Stimulated activated CD4-positive, alpha-beta T cell treated with anti-CD3 and anti-CD28 coated beads, Interleukin-15, amount 100 ng/mL, for 1 hour (primary cell): ENCODE measurements at places on chromosomes 16 and 17.

DNA sequence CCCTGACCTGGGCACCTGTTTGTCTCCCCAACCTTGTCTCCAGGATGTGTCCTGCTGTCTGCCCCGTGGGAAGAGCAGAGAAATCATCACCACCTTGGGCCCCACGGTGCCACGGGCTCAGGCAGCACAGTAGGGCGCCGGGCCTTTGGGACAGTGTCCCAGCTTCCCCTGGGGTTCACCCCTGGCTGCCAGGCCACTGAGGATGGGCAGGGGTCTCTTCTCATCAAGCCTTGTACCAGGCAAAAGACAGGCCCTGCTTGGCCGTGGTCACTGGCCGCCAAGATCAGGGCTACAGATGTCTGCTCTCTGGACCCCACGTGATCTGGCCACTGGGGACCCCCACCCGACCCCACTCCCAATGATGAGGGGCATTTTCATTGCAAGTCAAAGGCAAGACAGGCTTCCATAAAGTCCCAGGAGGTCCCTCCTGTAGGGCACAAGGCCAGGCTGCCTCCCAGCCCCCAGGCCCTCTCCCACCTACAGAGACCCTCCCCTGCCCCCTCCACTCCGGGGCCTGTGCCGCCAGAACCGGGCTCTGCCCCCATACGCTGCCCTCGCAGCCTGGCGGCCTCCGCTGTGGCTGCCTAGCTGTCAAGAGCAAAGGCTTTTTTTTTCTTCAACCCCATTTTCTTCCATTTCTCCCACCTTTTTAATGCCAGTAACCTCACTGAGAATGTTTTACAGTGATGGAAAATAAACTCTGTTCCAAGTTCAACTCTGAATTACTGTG is 14.5 kb downstream of the DNAAF8 start:
- DNase-seq = no peak

DNA sequence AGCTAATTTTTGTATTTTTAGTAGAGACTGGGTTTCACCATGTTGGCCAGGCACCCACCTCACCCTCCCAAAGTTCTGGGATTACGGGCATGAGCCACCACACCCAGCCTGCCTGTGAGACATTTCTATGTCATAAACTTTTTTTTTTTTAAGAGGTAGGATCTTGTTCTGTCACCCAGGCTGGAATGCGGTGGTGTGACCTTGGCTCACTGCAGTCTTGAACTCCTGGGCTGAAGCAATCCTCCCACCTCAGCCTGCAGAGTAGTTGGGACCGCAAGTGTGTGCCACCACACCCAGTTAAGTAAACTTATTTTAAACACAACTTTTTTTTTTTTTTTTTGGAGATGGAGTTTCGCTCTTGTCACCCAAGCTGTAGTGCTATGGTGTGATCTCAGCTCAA is 47.2 kb downstream of the SCNN1G start:
- DNase-seq = no peak

DNA sequence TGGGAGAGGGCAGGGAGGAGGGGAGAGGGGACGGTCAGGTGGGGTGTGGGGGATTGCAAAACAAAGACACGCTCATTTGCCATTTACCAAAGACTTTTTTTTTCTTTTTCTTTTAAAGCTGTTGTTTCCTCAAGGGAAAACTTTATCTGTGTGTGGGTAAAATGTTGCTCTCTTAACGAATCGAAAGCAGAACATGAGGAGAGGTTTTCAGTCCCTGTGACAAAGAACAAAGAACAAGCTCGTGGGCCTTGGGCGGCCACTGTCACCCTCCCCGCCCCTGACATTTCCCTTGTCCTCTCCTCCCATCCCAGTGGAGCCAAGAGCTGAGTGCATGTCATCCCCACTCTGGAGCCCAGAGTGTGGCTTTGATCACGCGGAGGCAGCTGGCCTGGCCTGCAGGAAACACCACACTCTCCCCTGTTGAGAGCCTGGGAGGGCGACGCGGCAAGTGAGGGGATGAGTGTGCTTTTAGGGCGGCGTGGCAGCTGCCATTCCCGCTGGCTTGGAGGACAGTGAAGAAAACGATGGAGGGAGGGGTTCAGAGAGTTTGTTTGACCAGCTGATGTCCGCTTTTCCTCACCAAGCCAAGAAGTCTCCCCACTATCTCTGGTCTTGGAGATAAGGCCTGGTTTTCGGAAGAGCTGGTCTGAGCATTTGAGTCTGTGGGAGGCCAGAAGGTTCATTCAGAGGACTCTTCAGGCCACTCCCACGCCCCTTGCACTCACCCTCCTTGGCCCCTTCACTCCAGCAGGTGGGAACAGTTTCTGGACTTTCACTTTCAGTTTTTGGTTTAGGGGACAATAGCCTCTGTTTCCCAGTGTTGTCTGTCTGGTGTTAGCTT is 11.4 kb downstream of the CCR7 start:
- DNase-seq = no peak

DNA sequence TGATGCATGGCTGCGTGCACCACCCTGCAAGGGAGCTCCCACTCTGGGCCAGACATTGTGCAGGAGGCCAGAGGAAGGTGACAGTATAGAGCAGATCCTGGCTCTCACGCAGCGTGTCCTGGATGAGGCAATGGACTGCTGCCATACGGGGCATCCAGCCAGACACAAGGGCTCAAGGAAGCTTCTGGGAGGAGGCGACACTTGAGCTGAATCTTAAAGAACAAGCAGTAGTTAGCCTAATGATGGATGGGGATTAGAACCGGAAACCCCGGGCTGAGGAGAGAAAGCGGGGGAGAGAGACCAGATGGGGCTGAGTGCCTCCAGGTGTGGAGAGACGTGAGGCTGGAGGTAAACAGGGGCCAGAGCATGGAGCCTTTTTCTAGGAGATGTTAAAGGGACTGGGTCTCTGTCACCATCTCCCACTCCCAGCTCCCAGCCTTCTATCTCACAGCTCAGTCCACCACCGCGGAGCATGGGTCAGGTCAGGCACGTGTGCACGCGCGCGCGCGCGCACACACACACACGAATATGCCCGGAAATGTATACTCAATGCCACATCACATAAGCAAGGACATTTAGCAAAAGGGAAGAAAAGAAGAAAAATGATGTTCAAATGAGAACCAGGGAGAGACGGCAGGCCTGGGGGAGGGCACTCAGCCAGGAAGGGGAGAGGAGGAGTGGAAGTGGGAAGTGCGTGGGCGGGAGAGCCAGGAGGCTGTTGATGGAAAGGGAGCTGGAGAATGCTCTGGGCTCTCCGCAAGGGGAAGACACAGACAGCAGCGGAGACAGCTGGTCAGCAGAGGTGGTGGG is 46.3 kb downstream of the CCDC42 start:
- DNase-seq = no peak

DNA sequence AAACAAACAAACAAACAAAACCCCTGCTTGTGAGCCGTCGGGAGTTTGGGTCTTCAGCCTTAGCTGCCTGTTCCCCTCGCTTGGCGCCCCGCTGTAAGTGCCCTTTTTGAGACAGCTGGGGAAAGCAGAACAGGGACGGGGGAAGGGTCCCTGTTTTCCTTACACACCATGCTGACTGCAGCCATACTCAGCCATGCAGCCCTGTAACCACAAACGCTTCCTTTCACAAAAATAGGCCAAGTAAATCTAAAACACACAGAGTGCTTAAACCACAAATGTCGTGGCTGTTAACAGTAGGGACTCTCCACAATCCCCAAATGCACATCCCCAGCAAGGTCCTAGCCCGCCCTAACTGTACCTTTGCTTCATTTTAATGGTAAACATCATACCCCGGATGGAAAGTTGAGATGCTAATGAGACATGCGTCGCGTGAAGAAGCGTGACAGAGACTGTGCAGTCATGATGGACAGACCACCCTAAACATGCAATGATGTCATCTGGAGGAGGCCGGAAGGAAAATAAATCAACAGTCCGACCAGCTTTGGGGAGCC is 129.9 kb downstream of the MGAT5B start:
- DNase-seq = peak; percentile 22

DNA sequence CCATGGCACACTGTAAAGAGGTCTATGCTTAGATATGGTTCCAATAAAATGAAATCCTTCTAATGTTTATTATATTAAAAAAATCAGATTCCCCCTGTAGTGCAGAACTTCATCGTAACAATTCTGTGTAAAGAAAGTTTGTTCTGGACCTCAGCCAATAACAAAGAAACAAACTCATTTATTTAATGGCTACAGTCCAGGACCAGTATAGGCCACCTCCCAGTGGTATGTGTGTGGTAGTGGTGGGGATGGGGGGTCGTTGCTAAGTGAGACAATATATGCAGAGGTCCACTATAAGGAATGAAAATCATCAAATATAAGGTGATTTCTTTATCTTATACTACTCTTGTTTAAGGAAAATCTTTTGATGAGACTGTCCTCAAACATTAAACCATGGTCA is 136.4 kb downstream of the CDK5R1 start:
- DNase-seq = no peak

- no peak for DNase-seq
Measured at GRCh38 chr16:10598157-10598556, 17.8 kb upstream of the EMP2 start.

DNA sequence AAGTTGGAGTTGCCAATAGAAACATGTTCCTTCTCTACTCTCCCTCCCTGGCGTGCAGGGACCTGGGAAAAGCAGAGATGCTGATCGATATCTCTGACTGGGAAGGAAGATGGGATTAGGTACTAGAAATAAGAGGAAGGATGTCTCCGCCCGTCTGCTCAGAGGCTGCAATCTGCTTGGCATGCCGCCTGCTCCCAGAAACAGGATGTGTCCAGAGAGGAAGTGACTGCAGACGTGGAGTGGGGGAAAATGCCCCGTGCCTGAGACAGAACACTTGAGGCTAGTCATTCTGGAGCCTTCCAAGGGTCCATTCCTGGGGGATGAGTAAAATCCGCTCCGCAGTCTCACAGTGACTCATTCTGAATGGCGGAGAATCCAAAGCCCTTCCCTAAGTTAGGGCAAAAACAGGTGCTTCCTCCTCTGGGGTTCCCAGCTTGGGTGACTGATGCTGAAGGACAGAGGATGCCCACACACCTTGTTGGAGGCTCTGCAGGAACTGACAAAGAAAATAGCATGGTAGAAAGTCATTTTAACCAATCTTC is 45.0 kb upstream of the SMURF2 start:
- no peak for DNase-seq

DNA sequence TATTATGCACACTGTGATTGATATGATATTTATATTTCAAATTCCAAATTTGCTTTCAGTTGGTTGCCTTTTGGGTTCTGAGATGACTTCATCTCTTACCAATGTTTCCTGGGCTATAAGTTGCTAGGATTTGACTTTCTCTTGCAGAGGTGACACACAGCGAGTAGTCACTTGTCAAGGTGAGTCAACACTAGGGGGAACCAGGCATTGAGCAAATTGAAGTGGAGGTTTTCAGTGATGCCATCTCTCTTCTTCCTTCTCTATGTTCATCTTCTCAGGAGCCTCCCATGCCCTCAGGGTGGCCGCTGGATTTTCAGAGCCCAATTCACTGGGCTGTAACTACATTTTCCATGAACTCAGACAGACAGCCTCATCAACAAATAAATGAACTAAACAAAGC is 6.0 kb upstream of the CPD start:
- DNase-seq = no peak

- no peak for DNase-seq
Measured at GRCh38 chr16:82954224-82954929, 327.6 kb downstream of the CDH13 start.

GRCh38 chr16:4365014-4365406 is 6.6 kb upstream of the VASN start:
- no peak for DNase-seq

DNA sequence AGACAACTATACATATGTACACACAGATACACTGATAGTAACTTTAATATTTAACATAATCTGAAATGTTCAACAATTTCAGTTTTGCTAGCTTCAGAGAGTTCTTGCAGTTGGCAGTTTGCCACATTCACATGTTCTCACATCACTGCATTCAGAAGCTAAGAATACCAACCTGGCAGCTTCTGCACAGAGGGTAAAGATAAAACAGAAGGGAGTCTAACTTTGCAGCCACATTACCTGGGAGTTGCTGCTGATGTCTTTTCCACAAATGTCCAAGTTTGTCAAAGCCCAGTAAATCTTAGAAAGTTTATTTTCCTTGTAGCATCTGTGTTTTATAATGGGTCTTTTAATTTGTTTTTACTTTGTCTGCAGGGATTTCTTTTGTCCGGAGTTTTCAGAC is 332.0 kb downstream of the BCAS3 start:
- no peak for DNase-seq

GRCh38 chr16:21283521-21284289 is 5.6 kb upstream of the CRYM start:
- DNase-seq = no peak

DNA sequence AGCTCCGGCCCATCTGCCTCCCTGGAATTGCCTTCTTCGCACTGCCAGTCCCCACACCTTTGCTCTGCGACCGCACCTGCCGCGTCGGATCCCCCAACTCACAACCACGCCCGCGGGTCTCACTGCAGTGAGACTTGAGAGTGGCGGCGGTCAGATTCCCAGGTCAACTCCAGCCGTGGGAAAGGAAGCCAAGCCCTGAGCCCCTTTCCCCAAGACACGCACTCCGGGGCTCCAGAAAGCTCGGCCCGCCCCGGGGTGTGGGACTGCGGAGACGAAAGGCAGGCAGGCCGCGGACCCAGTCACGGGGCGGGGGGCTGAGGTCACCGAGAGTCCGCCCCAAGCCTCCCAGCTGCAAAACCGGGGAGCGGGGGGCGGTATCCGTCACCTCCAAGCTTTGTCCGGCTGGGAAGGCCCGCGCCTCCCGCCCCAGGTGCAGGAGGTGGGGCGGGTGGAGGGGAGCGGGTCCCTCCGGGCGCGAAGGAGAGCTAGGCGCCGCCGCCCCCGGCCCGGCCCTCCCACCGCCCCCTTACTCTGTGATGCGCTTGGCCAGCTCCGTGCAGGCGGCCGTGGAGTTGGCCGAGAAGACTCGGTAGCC is 615 bp downstream of the PRPSAP1 start:
- no peak for DNase-seq

- DNase-seq = no peak
Measured at GRCh38 chr16:48607056-48607825, 2.7 kb downstream of the N4BP1 start.

GRCh38 chr16:50093607-50094539 is 28.1 kb downstream of the HEATR3 start:
- DNase-seq = no peak

GRCh38 chr17:77527836-77528505 is 387.2 kb downstream of the SEC14L1 start:
- no peak for DNase-seq

- no peak for DNase-seq
Measured at GRCh38 chr16:87358696-87359095, 24.9 kb downstream of the FBXO31 start.
